ENCODE measurements at places on chromosomes 2 and 18.

DNA sequence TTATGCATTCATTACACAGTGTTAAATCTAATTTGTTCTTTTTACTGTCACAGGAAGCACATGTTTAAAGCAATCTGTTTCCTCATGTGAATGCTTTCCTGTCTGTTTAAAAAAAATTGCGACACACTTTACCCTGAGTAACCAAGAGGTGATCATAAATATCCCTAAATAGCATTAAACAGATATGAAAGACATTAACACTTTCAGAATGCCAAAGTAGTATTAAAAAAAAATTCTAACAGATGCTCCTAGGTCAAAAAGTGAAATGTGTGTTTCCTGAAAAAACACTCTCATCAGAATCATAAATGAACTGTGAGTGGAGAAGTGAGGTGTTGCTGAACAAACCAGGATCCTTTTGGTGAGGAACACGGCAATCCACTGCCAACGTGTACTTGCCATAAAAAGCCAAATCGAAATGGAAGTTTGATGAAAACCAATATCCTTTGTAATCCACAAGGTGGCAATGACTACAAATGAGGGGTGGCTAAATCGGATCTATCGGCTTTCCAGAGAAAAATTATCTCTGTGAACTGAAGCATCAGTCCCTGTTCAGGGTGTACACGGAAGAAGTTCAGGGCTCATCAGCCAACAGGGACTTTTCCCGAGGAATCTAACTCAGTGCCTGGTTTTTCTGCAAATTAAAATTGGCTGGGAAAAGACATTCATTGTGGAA lies 248.9 kb downstream of the TCF4 start:
- no peak for DNase-seq

GRCh38 chr2:42587526-42588117 lies 19.2 kb downstream of the MTA3 start:
- DNase-seq: no peak

- DNase-seq: no peak
These were observed 37.4 kb upstream of the MYO3B start for GRCh38 chr2:170140561-170140960.

GRCh38 chr2:174951745-174952144 lies 53.4 kb downstream of the CHN1 start:
- no peak for DNase-seq

DNA sequence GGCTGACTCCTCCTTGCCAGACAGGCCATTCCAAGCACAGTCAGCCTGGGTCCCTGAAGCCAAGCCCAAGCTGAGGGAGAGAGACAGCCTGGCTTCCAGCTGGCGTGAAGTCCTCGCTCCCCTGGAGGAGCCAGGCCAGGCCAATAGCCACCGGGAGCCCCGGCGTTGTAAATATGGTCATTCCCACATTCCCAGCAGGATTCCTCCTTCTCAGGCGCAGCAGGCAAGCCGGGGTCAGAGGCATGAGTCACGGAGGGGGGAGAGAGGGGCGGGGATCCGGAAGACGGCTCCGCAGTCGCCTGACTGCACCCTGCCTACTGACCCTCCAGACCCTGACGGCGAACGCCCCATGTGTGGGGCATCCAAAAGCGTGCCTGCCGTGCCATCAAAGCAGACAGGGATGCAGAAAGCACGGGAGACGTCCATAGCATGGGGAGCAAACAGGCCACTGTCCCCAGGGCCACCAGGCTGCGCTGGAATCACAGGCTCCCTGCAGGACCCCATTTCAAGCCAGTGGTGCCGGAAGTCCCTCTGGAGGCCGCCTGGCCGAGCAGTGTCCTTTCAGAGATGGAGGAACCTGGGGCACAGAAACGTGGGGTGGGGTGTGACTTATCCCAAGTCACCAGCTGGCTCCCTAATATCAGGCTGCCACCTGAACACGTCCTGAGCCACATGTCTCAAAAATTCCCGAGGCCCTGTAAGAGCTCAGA lies 48.2 kb downstream of the TWIST2 start:
- DNase-seq: no peak

DNA sequence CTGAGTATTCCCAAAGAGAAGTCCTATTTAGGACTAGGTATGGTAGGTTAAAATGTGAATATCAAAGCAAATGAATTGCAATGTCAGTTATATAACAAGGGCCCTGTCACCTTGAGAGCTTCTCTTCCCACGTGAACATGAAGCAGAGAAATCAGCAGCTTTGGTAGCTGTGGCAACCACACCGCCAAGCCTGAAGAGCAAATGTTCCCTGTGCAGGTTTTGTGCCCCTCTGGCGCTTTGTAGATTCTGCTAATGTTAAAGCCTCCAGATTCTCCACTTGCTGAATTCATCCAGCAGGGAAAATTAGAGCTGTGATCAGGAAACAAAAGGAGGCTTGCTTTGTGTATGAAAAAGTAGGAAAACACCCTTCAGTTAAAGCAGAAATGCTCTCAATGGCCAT lies 322.6 kb downstream of the RBM43 start:
- no peak for DNase-seq

- DNase-seq: no peak
These were observed 19.6 kb downstream of the ANO7 start for GRCh38 chr2:241208058-241208457.

DNA sequence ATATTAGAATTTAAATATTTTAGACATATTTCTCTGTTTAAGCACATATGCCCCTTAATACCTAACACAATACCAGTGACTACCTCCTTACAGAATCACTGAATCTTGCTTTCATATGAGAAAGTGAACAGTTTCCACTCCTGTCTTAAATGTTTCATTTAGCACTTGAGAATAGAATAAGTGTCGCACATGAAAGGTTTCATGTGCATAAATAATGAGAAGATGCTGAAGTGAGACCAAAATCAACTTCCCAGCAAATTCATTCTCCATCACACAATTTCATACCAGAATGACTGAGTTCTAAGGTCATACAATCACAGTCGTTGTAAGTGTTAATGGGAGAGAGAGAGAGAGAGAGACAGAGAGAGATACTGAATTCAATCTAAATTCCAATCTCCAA lies 51.2 kb downstream of the ATIC start:
- DNase-seq: no peak

DNA sequence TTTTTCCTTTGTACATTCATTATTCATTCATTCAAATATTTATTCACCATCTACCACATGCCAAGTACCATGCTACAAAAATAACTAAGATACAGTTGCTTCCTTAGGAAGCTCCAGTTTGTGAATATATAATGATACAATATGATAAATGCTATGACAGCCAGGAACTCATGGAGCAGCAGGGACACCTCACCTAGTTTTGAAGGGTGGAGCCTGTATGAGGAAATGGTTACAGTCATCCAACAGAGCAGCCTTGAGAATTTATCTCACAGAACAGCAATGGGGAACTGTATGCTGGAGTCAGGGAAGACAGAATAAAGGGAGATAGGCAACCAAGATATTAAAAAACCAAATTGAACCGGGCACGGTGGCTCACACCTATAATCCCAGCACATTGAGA lies 124.0 kb downstream of the OSBPL1A start:
- no peak for DNase-seq

DNA sequence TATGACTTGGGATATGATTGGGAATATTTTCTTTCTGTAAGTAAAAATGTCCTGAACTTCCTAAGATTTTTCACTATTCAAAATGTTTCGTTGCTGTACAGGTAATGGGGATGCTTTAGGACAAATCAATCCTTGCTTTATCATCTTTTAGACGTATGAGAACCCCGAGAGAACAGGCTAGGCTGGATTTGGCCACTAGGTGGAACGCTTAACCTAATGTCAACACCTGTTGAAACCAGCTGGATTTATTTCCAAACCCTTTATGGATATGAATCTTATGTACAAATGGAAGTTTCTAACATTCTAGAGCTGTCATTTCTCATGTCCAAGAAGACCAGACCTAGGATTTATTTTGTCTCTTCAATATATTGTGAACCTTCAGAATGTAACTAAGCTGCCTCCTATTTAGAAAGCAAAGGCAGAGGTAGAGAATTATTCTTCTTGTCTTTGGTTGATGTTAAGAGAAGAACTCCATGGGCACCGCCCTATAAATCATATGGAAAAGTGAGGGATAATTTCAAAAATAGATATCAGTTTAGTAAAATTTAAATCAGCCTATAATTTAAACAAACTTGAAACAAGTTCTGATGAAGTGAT lies 96.7 kb downstream of the PMAIP1 start:
- no peak for DNase-seq

DNA sequence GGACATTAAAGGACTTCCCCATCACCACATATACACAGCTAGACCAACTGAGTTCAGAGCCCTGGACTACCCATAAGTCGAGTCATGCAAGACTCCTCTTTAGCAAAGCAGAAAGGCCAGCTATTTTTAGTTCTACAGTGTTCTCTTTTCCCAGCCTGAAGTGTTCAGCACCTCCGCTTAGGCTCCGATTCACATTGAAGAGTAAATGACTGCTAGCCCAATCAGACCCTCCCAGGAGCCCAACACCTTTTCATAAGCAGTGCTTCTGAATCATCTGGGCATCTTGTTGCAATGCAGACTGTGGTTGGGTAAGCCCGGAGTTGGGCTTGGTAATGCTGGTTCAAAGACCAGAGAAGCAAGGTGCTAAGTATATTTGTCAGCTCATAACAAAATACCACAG lies 138.6 kb upstream of the MSH6 start:
- DNase-seq: no peak

GRCh38 chr2:65834062-65834461 lies 401.7 kb upstream of the SPRED2 start:
- DNase-seq: no peak

DNA sequence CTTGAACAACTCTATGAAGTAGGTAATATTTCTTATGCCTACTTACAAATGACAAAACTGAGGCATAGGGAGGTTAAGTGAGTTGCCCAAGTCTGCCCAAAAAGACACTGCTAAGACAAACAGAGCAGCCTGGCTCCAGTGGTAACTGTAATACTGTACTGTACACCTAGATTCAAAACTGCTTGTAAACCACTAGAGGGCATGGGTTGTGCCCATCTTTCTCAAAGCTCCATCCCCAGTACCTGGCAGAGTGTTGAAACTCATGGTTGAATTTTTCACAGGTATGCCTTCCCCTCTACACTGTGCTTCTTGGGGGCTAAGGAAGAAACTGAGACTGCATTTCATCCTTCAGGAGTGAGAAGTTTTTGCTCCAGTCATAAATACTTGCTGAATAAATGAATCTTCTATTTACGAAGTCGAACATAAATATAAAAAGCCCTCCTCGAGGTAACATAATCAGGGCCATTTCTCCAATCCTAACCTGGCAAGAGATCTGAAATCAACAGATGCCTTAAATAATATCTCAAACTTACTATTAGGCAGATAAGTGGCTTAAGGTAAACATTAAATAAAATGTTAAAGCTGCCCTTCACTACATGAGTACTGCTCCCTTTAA lies 2.0 kb downstream of the PPP4R1 start:
- DNase-seq: no peak

- DNase-seq: no peak
These were observed 31.2 kb upstream of the ITGAV start for GRCh38 chr2:186558512-186559276.

All from naive thymus-derived CD8-positive, alpha-beta T cell (primary cell).